ENCODE measurements at places on chromosomes 1 and 21. TPM values are rescaled to one million over a fixed set of nuclear protein-coding genes. Genes with fewer than 3 reads are reported as not detected.

Gene SPRR2G
- total RNA-seq, result not detected

DNA sequence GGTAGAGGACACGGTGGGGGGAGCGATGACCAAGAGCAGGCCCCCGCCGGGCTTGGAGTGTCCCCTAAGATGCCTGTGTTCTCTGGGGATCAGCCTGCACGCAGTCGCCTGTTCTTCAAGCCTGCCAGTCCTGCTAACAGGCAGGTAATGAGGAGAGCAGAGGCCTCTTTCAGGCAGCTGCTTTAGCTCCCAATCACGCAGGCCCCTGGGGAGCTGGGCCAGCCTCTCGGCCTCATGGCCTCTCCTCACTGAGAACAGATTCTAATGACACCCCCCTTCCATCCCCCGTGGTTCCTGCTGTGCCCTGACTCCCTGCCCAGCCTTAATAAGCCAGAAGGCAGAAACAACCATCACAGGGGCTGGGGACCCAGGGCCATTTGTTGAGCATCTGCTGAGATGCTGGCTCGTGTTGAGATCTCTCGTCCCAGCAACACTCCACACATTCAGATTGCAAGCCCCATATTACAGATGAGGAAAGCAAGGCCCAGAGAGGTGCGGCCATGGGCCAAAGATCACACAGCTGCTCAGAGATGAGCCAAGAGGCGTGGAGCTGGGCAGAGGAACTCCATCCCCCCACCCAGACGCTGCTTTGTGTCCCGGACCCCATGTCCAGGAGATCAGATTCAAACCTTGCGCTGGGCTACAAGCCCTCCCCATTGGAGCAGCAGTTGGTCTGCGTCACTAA lies 71.6 kb upstream of the CASZ1 start:
- peaks cover 4% of the 10 kb centered on the region for H3K4me1 ChIP-seq
- no peak overlapping the region for H3K27ac ChIP-seq
- peaks cover 12% of the 10 kb centered on the region for H3K27me3 ChIP-seq
- H3K4me3 ChIP-seq, result no peak overlapping the region

Gene ATG4C
- 5.0 TPM for total RNA-seq

Gene AMY1B
- total RNA-seq, result not detected

DNA sequence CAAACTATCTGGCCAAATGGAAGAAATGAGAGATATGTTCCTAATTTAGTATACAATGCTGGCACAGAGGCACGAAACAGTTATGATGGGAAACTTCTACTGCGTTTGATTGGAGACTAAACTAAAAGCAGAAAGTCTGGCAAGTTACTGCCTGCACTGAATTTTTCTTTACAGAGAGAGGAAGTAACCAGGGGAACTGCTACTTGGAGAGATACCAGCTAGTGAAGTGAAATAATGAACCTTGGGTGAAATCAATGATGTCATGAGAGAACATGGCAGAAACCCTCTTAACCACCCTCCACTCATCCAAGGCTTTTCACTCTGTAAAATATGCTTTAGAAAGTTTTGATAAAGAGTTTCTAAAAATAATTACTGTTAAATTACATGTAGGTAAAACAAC lies 29.3 kb downstream of the NIBAN1 start:
- no peaks in the 10 kb centered on the region for H3K36me3 ChIP-seq
- no peaks in the 10 kb centered on the region for H3K4me1 ChIP-seq
- no peaks in the 10 kb centered on the region for H3K27me3 ChIP-seq
- DNase-seq, result no peak
- H3K4me3 ChIP-seq, result no peak overlapping the region

Gene KRTAP21-2
- total RNA-seq, result not detected

GRCh38 chr1:246262281-246262680 lies 244.8 kb downstream of the SMYD3 start:
- H3K27ac ChIP-seq, result no peak overlapping the region
- H3K4me3 ChIP-seq, result no peak overlapping the region
- H3K4me1 ChIP-seq, result no peaks in the 10 kb centered on the region
- H3K36me3 ChIP-seq, result no peaks in the 10 kb centered on the region

GRCh38 chr1:33460947-33461629 lies 11.4 kb upstream of the ZSCAN20 start:
- peak; percentile 46 for DNase-seq
- peaks cover 6% of the 10 kb centered on the region for H3K4me1 ChIP-seq
- no peak overlapping the region for H3K4me3 ChIP-seq
- no peak overlapping the region for H3K27ac ChIP-seq

Gene ITLN2
- not detected for total RNA-seq

DNA sequence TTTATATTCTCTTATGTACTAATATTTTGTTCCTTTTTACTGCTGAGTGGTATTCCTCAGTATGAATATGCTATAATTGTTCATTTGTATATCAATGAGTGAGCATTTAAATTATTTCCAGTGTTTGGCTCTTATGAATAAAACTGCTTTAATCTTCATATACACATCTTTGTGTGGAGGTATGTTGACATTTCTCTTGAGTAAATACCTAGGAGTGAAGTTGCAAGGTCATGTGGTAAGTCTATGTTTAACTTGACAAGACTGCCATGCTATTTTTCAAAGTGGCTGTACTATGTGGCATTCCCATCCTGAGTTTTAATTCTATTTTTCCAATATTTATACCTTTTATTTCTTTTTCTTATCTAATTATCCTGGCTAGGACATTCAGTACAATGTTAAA lies 124.2 kb downstream of the ADSS2 start:
- H3K4me3 ChIP-seq, result no peak overlapping the region
- no peaks in the 10 kb centered on the region for H3K27me3 ChIP-seq
- DNase-seq, result no peak
- H3K36me3 ChIP-seq, result no peaks in the 10 kb centered on the region
- peaks cover 4% of the 10 kb centered on the region for H3K4me1 ChIP-seq
- no peak overlapping the region for H3K27ac ChIP-seq

DNA sequence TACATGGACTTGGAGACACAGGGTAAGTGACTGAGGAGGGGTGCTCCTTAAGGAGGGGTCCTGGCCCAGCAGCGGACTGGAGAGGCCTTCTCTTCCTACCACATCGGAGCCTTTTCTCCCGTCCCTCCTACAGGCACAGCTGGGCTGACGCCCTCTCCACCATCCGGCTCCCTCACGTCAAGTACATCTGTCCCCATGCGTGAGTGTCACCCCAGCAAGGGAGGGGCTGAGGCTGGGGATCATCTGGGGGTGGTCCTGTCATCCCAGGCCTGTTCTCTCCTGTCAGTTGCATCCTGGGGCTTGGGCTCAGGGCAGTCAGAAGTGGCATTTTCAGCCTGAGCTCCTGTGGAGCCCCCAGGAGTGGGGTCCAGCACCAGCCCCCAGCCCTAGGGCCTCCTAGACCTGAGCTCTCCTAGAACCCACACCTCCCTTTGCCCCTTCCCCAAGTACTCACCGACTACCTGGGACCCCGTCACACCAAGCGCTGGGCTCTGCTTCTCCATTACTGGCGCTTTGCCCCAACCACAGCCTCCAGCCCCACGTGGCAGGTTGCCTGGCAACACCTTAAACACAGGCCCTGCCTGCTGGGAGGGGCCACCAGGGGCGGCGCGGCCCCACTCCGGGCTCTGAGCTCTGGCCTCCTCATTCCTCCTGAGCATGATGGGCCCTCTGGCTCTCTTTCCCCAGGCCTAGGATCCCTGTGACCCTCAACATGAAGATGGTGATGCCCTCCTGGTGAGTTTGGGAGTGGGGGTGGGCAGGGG lies 2.3 kb downstream of the LYPLA2 start:
- no peak overlapping the region for H3K27ac ChIP-seq
- H3K4me1 ChIP-seq, result peaks cover 21% of the 10 kb centered on the region
- no peak overlapping the region for H3K4me3 ChIP-seq
- DNase-seq, result peak; percentile 48

All from adrenal gland (tissue), 19 donors.